ENCODE measurements at places on chromosomes 16 and 17. TPM values are rescaled to one million over a fixed set of nuclear protein-coding genes. Genes with fewer than 3 reads are reported as not detected.

GRCh38 chr16:55041540-55042234 lies 111.0 kb downstream of the IRX5 start:
- DNase-seq = no peak

DNA sequence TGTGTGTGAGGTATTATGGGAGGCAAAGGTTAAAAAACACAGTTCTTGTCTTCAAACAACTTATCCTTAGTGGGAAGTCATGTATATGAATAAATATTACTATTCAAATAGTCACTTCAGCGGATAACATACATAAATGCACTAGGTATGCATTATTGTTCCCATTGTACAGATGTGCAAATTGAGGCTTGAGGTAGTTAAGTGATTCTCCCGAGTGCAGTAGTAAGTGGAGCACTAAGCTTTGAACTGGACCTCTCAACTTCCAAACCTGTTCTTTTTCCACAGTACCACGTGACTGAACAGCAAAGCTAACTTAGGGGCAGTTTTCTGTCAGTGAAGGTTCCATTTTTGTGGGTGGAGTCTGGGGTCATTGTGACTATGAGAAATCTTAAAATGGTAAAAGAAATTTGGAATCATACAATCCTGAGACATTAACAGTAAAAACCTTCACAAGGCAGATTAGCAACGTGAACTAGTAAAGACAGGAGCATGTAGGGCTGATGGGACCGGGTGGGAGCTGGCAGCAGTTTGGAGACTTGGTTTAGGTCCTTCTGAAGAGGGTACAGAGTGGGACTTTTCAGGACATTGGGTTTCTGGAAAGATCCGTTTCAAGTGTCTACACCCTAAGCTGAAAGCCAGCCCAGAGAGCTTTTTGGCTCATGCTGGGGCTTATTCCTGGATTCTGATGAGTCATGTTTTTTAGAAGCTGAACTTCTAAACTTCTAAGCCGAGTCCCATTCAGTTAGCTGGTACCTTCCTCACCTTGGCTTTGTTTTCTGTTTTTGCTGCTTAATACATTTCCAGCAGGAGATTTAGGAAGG lies 204.9 kb downstream of the PRKCA start:
- no peak for DNase-seq

DNA sequence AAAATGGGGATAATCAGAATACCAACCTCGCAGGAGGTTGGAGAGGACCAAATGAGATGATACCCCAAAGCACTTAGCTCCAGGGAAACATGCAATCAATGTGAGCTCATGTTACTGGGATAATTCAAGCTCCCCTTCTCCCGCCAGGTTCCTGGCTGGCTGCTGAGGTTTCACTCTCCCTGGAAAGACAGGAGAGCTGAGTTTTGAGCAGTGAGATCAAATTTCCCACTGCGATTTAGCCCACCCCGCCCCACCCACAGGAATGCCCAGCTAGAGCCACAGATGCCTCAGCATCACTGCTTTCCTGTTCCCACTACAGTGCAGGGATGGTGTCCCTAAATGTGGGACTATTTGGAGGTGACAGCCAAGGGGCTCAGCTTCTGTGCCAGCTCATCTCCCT lies 56.7 kb downstream of the ZNF423 start:
- no peak for DNase-seq

- no peak for DNase-seq
Measured at GRCh38 chr17:7932483-7932891, 481 bp downstream of the CNTROB start.

The SLC5A10 gene
- 0.28 TPM for polyA plus RNA-seq

- DNase-seq = no peak
Measured at GRCh38 chr16:12377497-12377896, 401.0 kb downstream of the SNX29 start.

DNA sequence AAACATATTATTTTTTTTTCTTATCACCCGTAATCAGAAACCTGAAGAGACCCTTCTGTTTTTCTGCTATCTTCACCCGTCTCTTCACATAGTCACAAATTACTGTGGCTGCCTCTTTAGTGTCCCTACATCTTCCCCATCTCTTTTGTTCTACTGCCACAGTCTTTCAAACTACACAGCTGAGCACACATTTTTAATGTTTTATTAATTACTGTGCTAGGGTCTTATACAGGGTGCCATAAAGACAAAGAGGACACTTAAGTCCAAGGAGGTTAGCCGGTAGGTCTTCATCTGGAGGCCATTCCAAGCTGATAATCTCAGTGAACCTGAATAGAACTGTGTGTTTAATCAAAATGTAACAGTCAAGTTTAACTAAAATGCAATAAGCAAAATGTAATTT lies 20.7 kb downstream of the CNTNAP4 start:
- DNase-seq = no peak

DNA sequence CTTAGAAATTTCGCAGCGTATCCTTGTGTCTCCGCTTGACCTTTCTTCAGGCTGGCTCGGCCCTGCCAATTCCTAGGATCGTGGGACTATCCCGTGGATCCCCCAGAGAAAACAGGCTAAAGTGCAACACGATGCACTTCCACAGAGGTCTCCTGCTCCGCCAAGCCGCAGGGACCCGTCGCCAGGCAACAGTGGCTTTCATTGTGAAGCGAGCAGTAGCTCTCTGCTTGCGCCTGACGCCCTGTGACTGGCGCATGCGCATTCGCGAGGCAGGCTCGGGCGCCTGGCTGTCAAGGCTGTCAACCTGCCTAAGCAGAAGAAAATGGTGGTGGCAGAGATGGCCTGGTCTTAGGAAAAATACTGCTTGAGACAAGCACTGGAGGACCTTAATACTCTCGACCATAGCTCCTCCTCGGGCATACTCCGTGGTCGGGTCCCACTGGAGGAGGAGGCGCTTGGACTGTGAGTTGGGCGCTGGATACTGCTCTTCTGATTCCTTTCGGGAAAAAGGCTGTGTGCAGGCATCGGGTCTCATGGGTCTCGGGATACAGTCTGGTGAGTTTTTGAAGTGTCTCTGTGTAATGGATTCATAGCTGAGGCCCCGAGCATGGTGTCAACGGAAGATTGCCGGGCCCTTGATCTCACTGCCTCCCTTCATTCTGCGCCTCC lies 2336.1 kb downstream of the TP53TG3F start:
- DNase-seq = no peak

DNA sequence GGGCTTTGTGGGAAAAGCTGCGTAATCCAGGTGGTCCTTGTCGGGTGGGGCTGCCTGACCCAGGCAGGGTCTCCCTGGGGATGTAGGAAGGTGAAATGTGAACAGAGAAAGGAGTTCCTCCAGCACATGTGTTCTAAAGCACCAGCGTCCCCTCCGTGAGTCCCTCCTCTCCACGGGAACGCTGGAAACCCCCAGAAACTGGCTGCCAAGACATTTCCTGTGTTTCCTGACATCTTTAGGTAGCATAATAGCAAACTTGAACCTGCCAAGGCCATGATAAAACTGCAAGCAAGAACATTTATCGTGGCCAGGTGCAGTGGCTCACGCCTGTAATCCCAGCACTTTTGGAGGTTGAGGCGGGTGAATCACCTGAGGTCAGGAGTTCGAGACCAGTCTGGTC lies 12.6 kb upstream of the PYDC1 start:
- no peak for DNase-seq

The CCL23 gene
- polyA plus RNA-seq = not detected

DNA sequence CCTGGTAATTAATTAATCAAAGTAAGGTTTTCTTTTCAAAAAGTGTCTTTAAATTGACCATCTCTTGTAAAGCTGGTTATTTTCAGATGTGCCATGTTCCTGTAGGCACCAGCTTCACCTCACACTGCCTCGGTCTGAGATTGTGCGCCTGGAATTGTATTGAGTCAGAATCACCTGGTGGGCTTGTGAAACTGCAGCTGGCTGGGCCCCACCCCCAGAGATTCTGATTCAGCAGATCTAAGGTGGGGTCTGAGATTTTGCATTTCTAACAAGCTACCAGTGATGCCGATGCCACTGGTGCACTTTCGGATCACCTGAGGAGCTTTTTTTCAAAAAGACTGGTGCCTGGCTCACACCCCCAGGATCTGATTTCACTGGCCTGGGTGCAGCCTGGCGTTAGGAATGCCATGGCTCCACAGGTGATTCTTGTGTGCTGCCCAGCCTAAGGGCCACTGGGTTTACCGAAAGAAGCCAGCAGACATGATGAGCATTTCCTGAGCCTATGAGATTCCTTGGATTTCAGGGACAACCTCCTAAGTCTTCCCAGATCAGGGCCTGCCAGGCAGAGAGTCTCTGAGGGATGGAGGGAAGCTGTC lies 59.2 kb upstream of the TOB1 start:
- DNase-seq = no peak

The C16orf96 gene
- 0.25 TPM for polyA plus RNA-seq

- DNase-seq = no peak
Measured at GRCh38 chr16:86462334-86463084, 47.8 kb upstream of the FOXF1 start.

The TNFAIP1 gene
- 44.1 TPM for polyA plus RNA-seq

- DNase-seq = no peak
Measured at GRCh38 chr16:69833357-69834282, 71.5 kb downstream of the WWP2 start.

The GPATCH8 gene
- polyA plus RNA-seq = 44.2 TPM

DNA sequence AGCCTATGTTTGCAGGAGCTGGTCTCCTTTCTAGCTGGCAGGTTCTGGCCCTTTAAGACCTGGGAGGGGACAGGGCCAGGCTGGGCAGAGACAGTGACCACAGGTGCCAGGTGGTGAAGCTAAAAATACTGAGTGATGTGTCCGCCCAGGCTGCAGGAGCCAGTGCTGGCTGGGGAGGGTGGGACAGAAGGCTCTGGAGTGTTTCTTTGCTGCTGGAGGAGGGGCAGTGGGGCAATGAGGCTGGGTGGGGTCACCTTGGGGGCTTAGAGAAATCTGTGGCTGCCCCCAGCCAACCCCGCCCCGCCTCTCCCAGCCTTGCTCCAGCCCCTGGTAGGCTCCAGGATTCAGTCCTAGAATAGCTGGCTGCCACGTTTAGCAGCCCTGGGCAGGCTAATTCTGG lies 30.4 kb upstream of the SBK1 start:
- DNase-seq = no peak

DNA sequence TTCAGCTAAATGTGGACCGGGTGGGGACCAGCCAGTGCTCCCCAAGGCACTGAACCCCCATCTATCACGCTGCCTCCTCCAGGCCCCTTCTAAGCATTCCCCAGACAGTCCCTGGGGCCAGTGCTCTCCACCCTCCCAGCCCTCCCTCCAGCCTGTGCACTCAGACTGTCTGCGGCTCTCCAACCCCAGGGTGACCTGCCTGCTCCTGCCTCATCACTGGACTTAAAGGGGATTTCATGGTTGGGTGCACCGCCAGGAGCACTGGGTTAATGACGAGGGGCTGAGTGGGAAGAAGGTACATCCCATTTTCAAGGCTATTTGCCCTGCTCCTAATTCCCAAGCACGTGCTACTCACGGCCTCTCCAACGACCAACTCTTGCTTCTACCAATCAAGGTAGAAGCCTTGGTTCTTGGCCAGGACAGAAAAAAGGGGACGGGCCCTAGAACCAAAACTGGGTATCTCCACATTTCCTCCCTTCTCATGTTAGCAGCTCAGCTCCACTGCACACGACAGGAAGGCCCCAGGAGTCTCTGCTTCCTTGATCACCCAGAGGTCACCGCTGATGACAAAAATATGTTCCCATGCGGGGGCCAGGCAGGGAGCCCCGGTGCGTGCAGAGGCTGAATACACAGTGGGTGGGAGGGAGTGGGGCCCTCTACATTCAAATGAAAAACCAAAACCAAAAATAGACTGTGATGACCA lies 3.5 kb upstream of the ABR start:
- no peak for DNase-seq

- DNase-seq = no peak
Measured at GRCh38 chr16:80294172-80294571, 246.6 kb upstream of the DYNLRB2 start.

DNA sequence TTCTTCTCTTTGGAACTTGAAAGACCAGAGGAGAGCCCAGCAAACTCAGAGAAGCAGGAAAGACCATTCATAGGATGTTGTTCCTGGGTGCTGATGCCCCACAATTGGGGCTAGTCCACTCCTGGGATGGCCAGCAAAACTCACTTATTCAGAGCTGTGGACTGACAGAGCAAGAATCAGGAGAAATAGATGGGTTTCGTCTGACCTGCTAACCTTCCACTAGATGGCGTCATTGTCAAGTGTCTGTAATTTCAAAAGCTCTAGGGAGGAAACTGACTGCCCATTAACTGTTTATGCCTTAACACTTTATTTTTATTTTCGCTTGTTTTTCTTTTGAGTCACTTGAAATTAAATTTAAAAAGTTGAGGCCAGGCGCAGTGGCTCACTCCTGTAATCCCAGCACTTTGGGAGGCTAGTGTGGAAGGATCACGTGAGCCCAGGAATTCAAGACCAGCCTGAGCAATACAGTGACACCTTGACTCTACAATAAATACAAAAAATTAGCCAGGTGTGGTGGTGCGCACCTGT lies 28.7 kb upstream of the MILR1 start:
- no peak for DNase-seq

The CCL13 gene
- not detected for polyA plus RNA-seq

The NKD1 gene
- polyA plus RNA-seq = 11.5 TPM

DNA sequence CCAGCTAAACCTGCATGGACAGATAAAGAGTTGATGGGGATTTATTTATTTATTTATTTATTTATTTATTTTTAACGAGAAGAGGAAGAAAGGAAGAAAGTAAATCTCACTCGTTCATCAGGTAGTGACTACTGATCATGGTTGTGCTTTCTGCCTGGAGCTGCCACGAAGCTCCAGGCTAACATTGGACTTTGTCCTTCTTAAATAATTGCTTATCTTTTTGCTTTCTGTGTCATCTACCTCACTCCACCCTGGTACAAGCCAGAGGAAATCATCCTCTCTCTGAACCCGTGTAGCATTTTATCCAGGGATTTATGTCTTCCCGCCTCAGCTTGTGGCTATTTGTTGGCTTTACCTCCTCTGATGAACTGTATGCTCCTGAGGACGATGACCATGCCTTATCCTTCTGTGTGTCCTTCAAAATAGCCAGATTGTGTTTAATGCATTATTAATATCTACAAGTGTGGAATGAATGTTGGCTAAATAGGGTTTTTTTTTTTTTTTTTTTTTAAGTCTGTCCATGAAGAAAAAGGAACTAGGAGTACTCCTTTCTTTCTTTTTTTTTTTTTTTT lies 8.0 kb upstream of the SLC12A3 start:
- DNase-seq = no peak

Measured in right renal pelvis (tissue), 4 donors.